ENCODE measurements at places on chromosomes 3 and 15. TPM values are rescaled to one million over a fixed set of nuclear protein-coding genes. Genes with fewer than 3 reads are reported as not detected.

Gene C3orf38
- 28.9 TPM for total RNA-seq

Gene SH3GL3
- 0.24 TPM for total RNA-seq

Gene TGM5
- total RNA-seq: not detected

Gene GXYLT2
- total RNA-seq: 37.8 TPM

Gene RGMA
- 7.5 TPM for total RNA-seq

Gene MINDY2
- total RNA-seq: 39.2 TPM

Measured in hair follicle dermal papilla cell (primary cell).